ENCODE measurements at places on chromosomes 3 and 15. TPM values are rescaled to one million over a fixed set of nuclear protein-coding genes. Genes with fewer than 3 reads are reported as not detected.

The VGLL3 gene
- total RNA-seq, result 17.9 TPM

The TGM5 gene
- total RNA-seq, result 2.7 TPM

The PIK3CA gene
- 34.1 TPM for total RNA-seq

The CHRM5 gene
- total RNA-seq, result not detected

The VILL gene
- total RNA-seq, result 17.4 TPM

The CCR3 gene
- total RNA-seq, result not detected

The FEZF2 gene
- not detected for total RNA-seq

The EAF1 gene
- 21.0 TPM for total RNA-seq

The SLC22A13 gene
- not detected for total RNA-seq

- DNase-seq, result no peak
Observed at GRCh38 chr3:31748281-31748932, 215.7 kb downstream of the STT3B start.

DNA sequence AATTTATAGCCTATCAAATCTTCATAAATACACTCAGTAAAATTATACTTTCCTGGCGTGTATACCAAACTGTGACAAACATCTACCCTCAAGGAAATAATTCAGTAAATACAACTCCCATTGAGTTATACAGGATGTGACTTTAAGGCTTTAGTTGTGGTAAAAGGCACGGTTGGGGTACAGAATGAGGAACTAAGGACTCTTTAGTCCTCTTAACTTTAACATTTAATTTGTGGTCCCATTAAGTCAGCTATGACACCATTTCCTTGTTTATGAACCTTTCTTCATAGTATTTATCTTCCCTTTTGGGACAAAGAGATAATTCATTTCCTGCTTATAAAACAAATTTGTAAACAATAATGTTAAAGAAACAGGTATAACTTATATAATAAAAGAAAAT lies 30.2 kb downstream of the IFT80 start:
- DNase-seq, result no peak

- DNase-seq, result no peak
Observed at GRCh38 chr3:16864610-16865313, 20.0 kb upstream of the PLCL2 start.

- peak; percentile 83 for DNase-seq
Observed at GRCh38 chr3:44729384-44729910, at the start of gene ZNF501. Gene ZNF501, plus strand, starts transcription at chr3:44729635. Its CDS starts 4,787 bp downstream, at chr3:44734422.

DNA sequence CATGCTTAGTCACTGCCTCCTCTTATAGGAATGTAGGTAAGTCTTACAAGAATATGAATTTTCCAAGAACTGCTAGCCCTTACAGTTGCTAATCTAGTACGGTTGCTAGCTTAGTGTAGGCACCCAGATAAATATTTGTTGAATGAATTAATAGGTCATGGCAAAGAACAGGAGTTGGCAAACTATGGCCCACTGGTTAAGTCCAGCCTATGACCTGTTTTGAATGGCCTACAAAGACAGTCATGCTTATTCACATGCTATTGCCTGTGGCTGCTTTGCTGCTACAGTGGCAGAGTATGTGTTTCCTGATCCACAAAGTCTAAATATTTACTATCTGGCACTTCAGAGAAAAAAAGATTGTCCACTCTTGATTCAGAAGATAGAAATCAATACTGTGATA lies 631.8 kb downstream of the AGBL1 start:
- no peak for DNase-seq

- peak; percentile 67 for DNase-seq
Observed at GRCh38 chr3:63912768-63913588, 795 bp upstream of the SCAANT1 start.

- no peak for DNase-seq
Observed at GRCh38 chr3:100850701-100851100, 141.4 kb downstream of the TFG start.

GRCh38 chr3:143001034-143001368 lies 369 bp upstream of the U2SURP start:
- DNase-seq, result peak; percentile 58

DNA sequence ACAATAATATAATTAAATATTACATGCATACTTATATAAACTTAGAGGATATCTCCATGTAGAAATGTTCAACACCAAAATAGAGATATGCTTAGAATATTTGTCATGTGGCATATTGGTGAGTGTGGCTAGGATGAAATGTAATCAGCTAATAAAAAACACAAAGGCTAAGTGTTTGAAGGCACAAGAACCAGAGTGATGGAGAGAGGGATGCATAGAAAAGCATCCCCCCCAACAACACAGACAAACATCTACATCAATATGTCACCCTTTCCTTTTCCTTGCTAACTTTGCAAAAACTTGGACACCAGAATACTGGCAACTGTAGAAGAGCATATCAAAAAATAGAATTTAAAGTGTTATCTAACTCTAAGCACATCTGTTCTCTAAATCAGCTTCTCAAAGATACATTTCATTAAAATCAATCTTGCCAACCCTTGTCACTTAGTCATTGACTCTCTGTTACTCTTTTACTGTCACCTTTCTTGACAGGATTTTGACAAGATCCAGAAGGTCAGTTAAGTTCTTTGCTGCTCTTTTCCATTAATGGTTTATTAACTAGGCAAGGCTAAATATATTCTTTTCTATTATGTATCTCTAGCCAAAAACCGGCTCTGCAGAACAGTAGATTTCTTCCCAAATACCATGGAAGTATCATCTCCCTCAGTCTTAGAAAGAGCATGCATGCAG lies 695.9 kb downstream of the OTOL1 start:
- DNase-seq, result no peak

- DNase-seq, result no peak
Observed at GRCh38 chr3:33718595-33718907, 497 bp upstream of the CLASP2 start.

DNA sequence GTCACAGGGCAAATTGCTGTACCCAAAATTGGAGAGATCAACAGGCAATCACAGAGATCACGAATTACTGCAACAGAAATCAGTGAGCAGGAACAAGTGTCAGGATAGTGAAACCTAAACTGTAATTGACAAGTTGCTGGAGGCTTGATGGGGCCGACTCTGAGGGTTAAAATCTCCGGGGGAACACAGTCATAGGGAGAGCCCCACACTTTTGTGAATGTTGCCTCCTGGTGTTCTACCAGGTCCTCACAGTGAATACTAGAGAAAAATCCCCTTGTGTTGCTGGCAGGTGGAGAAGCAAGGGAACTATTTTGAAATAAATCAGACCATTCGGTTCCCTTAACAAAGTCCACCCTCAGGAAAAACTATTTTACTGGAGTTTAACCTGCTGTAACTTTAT lies 697.5 kb upstream of the CBLB start:
- no peak for DNase-seq

DNA sequence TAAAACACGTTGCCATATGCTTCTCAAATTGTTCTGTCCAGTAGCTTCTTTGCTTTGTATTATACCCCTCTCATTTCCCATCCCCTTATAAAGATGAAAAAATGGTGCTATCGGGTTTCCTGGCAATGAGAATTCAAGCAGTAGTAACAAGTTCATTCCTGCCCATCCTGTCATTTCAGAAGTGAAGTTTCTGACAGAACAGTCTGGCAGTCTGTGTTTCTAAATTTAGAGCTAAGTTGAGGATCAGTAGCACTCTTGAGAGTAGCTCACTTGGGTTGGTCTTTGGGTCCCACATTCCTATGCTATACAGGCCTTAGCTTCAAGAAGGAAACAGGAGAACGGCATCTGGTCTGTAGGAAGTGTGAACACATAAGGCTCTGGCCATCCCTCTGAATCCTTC lies 134.6 kb downstream of the GHSR start:
- no peak for DNase-seq

GRCh38 chr3:43379343-43379742 lies 93.0 kb downstream of the SNRK start:
- DNase-seq, result no peak

DNA sequence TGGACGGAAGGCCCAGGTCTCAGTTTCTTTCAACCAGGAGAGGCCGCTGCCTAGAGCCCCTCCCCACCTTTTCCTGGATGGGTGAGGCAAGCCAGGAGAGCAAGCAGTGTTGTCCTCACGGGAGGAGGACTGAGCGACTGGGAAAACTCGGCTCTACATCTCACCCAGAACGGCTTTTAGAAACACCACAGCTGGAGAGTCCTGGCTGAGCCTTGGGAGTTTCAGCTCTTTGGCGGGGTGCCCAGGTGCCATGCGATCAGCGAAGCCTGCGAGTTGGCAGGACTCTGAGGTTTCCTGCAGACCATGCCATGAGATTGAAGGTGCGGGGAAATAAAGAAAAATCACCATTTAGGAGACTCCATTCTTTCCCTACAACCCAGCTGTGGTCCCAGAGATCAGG lies 26.0 kb downstream of the PPCDC start:
- peak; percentile 47 for DNase-seq

GRCh38 chr3:153166206-153166605 lies 4.2 kb downstream of the RAP2B start:
- no peak for DNase-seq

- no peak for DNase-seq
Observed at GRCh38 chr3:57169108-57169507, 4.0 kb upstream of the IL17RD start.

GRCh38 chr3:188397766-188398705 lies 244.1 kb downstream of the LPP start:
- no peak for DNase-seq

DNA sequence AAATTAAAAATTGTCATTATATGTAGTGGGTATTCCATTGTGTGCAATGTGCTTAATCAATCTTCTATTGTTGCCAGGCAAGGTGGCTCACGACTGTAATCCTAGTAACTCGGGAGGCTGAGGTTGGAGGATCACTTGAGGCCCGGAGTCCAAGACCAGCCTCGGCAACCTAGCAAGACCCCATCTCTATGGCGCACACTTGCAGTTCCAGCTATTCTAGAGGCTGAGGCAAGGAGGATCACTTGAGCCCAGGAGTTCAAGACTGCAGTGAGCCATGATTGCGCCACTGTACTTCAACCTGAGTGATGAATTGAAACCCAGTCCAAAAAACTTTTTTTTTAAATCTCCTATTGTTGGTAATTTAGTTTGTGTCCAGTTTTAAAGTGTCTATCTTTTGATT lies 33.4 kb upstream of the ABHD2 start:
- peak; percentile 11 for DNase-seq

DNA sequence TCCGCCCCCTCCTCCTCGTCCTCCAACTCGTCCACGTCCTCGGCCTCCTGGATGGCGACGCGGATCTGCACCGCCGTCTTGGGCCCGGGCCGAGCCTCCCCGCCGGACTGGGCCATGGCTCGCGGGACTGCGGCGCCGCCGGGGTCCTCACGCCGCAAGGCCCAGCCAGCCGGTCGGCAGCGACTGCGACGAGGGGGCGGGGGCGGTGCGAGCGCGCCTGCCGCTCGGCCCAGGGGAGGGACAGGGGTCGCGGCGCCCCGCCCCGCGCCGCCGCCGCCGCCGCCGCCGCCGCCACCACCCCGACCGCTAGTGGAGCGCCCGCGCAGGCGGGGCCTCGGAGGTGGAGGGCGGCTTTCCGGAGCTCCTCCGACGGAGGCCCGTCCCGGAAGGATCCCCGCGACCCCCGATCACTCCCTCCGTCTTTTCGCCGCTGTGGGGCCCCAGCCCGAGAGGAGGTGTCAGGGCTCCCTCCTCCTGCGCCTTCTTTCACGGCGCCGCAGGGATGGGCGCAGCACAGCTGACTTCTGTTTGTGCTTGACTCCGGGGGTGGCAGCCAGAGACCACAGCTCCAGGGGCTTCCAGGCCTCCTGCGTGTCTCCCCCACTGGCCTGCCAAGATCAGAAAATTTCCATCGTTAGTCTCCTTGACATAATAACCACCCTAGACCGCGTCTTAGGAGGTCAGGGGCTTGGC lies at the start of gene LARP6:
LARP6 (minus strand) TSS at position 185 of the 693 bp plus-strand sequence; CDS start at position 116, 69 bp downstream.
- peak; percentile 30 for DNase-seq

DNA sequence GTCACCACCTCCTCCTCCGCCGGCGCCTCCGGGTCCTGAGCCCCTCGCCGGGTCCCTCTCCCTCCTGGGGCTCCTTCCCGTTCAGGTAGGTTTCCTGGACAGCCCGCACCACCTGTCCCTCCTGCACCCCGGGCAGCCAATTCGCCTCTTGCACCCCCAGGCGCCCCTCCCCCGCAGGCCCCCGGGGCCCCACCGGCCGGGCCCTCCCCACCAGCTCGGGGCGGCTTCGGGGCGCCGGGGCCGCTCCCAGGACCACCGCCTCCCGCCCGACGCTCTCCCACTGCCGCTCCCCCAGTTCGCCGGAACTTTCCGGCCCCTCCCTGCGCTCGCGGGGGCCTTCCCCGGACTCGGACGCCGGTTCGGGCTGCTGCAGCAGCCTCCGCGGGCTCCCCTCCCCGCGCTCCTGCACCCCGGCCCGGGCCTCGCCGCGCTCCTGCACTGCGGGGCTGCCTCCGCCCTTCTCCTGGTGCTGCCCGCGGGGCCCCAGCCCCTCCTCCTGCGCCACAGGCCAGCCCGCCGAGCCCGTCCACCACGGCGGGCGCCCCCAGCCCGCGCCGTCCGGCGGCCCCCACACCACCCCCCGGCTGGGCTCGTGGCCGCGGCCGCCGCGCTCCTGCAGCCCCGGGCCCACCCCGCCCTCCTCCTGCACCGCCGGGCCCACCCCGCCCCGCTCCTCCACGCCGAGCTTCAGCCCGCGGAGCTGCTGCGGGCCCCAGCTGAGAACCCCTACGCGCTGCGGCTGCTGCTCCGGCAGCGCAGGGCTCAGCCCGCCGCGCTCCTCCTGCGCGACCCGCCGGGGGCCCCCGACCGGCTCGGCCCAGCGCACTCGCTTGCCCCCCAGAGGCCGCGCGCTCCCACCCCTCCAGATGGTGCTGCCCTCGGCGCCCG lies 587 bp upstream of the TNK2 start:
- no peak for DNase-seq

- no peak for DNase-seq
Observed at GRCh38 chr3:61997101-61997500, 376.2 kb downstream of the FEZF2 start.

DNA sequence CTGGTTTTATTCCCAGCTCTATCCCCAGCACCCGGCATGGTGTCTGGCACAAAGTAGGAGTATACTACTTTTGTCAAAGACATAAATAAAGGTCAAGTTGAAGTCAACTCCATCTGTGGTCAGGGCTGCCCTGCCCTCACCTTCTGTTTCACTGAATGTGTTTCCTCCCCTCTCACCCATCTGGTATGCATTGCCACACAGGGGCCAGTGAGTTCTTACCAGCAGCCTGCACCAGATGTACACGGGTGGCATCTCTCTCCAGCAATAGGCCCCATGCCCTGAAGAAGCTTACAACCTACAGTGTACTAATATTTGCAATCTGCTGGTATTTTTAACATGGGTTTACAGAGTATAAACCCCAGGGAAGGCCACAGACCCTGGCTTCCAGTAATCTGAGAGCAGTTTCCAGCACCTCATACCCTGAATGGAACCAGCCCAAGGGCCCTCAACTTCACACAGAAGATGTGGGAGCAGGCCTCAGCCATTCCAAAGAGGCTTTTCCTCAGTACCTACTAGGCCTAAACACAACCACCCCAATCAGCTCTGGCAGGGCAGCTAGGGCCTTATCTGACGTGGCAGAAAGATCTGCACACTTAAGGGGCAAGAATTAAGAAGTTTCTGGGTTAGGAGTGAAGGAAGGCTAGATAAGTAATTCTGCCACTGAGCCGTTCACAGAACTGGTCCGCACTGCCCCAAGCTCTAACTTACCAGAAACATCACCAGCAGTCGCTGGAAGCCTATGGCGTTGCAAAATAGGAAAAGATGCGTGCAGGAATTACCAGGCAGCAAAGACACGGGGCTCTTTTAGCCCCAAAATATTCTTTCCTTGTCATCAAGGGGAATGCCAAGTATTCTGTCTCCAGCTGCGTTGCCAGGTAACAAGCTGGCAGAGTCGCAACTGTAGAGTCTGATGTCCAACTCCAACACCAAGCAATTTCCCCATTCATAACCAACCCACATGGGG lies 2.1 kb downstream of the IDH2 start:
- peak; percentile 78 for DNase-seq

GRCh38 chr15:63979262-63979793 lies 67.0 kb downstream of the DAPK2 start:
- DNase-seq, result no peak

GRCh38 chr3:114392831-114393230 lies 99.0 kb downstream of the TIGIT start:
- DNase-seq, result no peak

Measured in breast epithelium (tissue), 4 donors.